ENCODE measurements at places on chromosomes 6 and 20.

- no peak for DNase-seq
Observed at GRCh38 chr6:108579328-108579721, 18.6 kb downstream of the FOXO3 start.

DNA sequence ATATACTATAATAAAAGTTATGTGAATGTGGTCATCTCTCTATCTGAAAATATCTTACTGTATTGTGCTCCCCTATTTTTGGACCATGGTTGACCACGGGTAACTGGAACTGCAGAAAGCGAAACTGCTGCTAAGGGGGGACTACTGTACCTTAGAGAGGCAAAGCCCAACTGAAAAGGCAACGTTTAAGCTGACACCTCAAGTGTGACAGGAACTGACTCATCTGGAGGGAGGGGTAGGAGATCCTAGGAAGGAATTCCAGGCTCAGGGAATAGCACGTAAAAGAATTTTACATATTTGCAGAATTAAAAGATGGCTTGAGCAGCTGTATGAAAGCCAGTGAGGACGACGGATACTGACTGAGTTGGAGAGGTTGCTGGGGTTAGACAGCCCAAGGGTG, 34.8 kb downstream of the ELOVL2 start:
- peak; percentile 21 for DNase-seq

GRCh38 chr6:2738373-2738979, 12.2 kb downstream of the MYLK4 start:
- DNase-seq = no peak

- no peak for DNase-seq
Observed at GRCh38 chr6:108294297-108294726, 542 bp upstream of the AFG1L start.

- DNase-seq = no peak
Observed at GRCh38 chr6:73062837-73063236, 162.5 kb downstream of the KHDC1L start.

GRCh38 chr6:77462359-77463307, 658 bp downstream of the HTR1B start:
- peak; percentile 45 for DNase-seq

- DNase-seq = no peak
Observed at GRCh38 chr6:132070356-132070755, 119.2 kb upstream of the CCN2 start.

GRCh38 chr6:153613719-153614455, 425.2 kb upstream of the OPRM1 start:
- no peak for DNase-seq

GRCh38 chr6:33277663-33278391, 904 bp downstream of the B3GALT4 start:
- no peak for DNase-seq

DNA sequence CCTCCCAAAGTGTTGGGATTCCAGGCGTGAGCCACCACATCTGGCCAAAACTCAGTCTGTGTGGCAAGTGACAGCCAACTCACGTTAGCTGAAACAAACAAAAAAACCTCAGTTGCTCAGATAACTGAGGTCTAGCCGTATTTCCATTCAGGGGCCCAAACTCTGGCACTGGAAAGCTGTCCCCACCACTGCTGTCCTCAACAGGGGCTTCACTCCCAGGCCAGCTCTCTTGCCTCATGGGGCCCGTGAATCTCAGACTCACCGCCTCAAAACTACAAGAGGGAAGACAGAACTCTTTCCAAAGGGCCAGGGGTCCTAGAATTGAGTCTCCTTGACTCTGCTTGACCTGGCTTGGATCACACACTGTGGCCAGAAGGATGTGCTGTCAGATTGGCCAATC, 7.4 kb downstream of the TTPAL start:
- DNase-seq = no peak

- DNase-seq = no peak
Observed at GRCh38 chr6:168817558-168818159, 376.7 kb downstream of the SMOC2 start.

- DNase-seq = peak; percentile 20
Observed at GRCh38 chr20:46406986-46407670, 713 bp upstream of the ELMO2 start.

GRCh38 chr6:105935416-105935815, 150.7 kb upstream of the PRDM1 start:
- no peak for DNase-seq

DNA sequence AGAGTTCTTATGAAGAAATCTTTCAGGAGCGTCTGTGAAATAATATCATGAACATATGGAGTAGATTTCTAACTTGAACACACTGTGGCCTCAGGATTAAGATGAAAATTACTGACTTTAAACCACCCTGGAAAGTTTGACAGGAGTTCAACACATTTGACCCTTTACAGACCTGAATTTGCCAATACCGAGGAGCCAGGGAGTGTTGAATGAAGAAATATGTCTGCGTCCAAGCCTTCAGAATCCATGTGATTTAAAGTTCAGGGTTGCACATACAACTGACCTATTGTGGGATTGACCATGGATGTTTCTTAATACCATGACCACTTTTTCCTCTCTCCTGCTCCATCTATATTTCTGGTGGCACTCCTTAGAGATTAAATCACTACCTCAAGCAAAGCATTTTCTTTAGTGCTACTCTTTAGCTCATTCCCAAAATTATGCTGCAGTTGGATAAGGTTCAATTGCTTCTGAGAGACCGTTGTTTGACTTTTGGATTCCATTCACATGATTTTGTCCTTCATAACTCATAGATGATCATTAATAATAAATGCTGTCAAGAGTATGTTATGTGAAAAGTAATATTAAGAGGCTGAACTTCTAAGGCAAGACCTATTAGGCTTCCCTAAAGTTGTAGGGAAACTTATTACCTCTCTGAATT, 57.4 kb downstream of the PRL start:
- no peak for DNase-seq

DNA sequence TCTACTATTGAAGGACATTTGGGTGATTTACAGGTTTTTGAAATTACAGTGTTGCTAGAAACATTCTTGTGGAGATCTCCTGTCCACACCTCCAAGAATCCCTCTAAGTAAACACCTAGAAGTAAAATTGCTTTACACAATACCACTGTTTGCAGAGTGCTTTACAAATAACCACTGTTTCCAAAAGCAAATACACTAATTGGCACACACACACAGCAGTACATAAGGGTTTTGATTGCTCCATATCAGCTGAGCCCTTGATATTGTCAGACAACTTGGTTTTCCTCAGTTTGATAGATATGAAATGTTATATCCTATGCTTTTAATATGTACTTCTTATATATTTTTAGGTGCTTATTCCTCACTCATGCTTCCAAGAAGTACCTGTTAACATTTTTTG, 6.3 kb downstream of the HMGN4 start:
- DNase-seq = no peak

DNA sequence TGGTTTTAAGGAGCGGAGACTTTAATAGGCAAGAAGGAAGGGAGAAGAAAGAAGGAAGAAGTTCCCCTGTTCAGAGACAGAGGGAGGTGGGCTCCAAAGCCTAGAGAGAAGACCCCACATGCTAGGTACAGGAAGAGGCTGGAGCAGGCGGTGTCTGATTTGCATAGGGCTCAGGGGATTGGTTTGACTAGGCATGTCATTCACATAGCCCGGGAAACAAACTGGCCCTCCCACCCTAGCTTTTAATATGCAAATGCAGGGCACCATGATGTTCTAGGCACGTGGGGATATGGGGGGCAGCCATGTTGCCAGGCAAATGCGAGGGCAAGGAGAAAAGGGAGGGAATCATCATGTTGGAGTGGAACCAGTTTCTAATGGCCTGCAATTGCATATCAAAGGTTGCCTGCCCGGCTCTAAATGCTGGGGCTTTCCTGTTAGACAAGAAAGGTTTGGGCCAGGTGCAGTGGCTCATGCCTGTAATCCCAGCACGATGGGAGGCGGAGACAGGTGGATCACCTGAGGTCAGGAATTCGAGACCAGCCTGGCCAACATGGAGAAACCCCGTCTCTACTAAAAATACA, 34.3 kb upstream of the AGPAT4 start:
- no peak for DNase-seq

GRCh38 chr20:23917024-23917725, 37.6 kb upstream of the CST5 start:
- no peak for DNase-seq

- DNase-seq = no peak
Observed at GRCh38 chr6:135192256-135193174, 11.4 kb downstream of the MYB start.

DNA sequence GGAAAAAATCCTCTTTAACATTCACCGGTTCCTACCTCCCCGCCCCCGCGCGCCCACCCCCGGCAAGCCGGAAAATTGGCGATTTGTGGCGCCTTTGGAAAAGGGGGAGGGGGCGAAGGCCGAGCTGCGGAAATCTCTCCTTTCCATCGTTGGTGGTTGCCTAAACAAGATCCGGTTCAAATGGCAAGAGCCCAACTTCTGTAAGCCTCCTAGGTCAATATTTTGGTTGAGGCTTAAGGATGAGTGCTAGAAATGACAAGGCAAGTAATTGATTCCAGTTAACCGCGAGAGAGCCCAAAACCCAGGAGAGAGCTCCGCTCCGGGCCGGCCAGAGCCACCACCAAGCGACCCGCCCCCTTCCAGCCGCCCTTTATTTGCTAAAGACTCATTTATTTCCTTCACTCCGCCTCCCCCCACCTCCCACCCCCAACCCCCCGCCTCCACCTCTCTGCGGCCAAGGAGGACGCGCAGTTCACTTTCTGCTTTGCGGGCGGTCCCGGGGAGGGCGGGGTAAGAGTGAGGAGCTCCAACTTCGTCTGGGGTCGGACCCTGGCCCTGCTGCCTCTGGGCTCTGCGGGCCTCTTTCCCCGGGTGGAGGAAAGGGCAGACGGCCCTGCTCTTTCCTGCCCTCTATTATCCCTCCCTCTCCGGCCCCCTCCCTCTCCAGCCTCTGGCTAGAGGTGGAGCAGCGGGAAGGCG, 838 bp upstream of the NKX2-2 start:
- DNase-seq = no peak

DNA sequence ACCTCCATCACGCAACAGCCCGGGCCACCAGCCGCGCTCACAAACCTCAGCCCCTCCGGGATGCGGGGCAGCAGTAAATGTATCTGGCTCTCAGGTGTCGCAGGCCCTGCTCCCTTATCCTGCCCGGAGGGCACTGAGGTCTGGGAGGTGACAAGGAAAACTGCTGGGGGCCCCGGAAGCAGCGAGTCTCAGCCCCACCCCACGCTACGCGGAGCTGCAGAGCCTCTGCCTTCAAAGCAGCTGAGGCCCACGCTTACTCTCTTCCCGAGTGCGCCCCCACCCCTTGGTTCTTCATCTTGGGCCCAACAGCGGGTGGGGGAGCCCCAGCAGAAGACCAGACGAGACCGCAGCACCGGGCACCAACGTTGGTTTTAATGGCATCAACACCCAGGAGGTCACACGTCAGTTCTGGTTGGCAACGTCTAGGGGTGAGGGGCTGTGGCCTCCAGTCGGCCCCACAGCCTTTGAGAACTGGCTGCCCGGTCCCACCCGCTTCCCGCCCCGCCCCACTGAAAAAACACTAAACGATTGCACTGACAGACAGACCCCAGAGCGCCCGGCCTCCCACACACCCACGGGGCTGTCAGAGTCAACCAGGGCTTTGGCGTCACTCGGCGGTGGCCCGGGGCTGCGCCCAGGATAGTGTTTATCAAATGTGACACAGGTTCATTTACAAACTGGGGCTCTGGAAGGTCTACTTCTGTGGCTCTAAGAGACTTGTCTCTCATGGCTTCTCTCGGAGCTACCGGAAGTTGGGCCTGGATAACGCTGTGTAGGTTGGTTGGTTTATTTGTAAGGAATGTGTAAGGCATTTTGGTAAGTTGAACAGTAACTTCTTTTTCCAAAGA, 43.7 kb downstream of the DSTN start:
- DNase-seq = no peak

DNA sequence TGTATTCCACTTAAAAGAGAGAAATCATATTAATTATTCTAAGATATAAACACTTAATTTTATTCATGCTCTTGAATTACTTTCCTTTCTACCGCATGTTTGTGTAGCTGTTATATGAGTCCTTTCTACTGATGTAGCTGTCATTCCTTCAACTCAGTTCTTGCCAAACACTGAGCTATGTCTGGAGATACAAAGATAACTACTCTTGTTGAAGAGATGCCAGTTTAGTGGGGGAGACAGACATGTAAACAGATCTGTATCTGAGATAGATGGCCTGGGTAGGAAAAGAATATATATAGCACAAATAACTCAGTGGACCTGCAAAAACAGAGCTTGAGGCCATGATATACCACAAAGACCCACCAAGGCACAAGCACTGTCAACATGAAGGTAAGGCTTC, 157.3 kb downstream of the BTBD9 start:
- no peak for DNase-seq

- DNase-seq = no peak
Observed at GRCh38 chr6:41226752-41227151, 1.4 kb upstream of the TREML4 start.

- DNase-seq = no peak
Observed at GRCh38 chr6:28541996-28542395, 16.3 kb downstream of the GPX5 start.

DNA sequence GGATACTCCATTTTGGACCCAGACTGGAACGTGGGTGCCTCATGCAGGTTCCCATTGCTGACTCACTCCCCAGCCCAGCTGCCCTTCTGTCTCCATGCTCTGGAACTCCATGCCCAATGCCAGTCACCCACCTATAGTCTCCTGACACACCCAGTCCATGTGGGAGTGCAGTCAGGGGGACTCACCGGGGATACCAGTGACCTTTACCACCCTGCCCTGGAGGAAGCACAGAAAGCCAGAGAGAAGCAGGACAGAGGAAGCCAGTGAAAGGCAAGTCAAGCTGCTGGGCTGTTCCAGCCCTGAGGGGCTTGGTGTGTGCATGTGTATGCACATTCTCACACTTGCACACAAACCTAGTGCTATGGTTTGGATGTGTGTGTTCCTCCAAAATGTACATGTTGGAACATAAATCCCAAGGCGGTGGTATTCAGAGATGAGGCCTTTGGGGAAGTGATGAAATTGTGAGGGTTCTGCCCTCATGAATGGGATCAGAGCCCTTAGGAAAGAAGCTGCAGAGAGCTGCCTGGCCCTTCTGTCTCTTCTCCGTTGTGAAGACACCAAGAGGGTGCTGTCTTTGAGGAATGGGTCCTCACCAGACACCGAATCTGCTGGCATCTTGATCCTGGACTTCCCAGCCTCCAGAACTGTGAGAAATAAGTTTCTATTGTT, 121.4 kb upstream of the MAFB start:
- DNase-seq = no peak

DNA sequence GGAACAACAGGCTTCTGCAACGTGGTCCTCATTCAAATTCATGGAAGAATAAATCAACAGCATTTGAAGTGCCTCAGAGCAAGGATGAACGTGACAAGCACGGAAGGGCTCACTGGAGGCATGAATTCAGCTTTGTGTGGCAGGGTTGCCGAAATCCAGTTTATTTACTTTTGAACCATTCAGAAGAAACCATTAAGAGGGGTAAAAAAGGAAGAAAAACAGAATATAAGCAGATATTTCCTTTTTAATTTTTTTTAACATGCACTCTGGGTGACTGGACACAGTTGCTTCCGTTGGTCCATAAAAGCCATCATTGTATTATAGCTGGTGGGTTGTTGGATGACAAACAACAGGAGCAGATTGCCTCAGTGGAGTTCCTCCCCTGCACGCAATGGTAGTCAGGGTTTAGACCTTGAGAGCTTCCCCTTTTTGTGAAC, 17.3 kb upstream of the SNRPB2 start:
- no peak for DNase-seq

- no peak for DNase-seq
Observed at GRCh38 chr20:36200451-36200850, 35.8 kb upstream of the AAR2 start.

GRCh38 chr6:138724015-138724414, 49.6 kb upstream of the CCDC28A start:
- DNase-seq = no peak

Measured in 8988T (cell line).